ENCODE measurements at places on chromosomes 11 and 22.
A peak's percentile ranks its signal among the peaks of the same experiment; 100 is the strongest.

- DNase-seq, result no peak
Measured at GRCh38 chr11:1223346-1224110, 662 bp downstream of the MUC5B start.

GRCh38 chr11:93585758-93586157, 42.6 kb upstream of the SMCO4 start:
- peak; percentile 22 for DNase-seq

- DNase-seq, result peak; percentile 5
Measured at GRCh38 chr11:17564687-17565042, 17.6 kb downstream of the OTOG start.

GRCh38 chr11:95465887-95466286, 234.9 kb upstream of the SESN3 start:
- DNase-seq, result no peak

DNA sequence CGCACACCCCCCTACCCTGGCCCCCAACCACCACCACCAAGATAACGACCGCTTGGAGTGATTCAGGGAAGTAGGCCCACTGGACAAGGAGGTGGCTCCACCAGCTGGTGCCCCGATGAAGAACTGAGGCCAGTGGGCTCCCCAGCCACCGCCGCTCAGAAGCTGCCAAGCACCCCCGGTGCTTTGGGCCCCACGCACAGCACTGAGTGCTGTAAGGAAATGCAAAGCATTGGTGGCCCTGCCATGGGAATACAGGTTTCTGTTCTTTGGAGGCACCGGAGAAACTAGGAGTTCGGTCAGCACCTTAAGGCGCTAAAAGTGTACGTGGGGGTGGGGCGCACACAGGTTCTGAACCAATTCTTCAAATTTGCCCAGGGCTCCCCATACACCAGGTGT, 664 bp upstream of the PRSS23 start:
- DNase-seq, result no peak

DNA sequence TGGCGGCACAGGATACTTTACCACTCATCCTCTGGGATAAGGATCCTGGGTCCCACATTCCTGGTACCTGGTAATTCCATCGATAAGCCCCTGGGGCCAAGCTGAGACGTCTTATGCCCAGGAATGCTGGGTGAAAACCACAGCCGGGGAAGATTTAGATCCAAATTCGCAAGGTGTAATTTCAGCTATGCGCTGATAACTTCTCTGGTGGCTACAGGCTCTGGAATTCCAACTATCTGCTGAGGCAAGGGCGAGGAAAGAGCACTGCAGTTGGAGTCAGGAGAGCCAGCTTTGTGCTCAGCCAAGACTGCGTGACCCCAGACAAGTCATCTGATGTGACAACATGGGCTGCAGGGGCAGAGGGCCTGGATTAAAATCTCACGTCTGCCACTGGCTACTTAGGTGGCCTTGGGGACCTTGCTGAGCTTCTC, 9.9 kb upstream of the MYEOV start:
- no peak for DNase-seq

- no peak for DNase-seq
Measured at GRCh38 chr22:19434829-19435580, 2.7 kb downstream of the MRPL40 start.

- DNase-seq, result no peak
Measured at GRCh38 chr22:40418366-40419201, 48.2 kb downstream of the SGSM3 start.

DNA sequence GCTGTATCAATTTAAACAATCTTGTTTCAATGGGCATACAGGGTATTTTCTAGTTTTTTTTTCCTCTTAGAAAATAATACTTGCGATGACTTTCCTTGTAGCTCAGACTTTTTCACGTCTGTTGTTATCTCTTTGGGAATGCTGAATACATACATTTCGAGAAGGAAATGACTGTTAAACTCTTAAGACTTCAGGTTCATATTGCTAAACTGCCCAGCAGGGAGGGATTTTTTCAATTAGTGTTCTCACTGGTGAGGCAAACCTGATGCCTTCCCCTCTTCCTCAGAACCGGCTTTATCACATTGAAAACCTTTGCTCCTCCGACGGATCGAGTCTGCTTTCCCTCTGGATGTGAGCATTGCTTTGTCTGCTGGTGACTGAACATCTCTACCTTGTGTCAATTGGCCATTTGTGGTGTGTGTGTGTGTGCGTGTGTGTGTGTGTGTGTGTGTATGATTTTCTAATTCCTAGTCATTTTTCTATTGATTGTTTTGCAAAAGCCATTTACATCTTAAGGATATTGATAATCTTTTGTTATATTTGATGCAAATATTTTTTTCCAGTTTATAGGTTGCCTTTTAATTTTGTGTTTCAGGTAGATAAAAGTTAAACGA, 6.6 kb downstream of the NEAT1 start:
- peak; percentile 48 for DNase-seq

DNA sequence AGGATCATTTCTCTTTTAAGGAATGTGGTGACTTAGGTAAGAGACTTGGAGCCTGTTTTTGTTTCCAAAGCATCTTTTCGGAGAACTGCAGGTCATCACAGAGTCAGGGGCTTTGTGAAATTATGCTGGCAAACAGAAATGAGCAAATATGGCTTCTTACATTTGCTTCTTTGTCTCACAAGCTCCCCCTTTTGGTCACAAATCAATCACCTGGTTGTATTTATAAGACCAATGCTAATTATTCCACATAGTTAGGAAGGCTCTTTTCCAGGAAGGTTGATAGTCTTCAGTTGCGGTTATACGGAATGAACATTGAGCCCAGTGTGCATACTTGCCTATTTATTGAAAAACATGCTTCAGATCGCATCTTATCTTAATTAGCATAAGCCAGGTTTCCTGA, 34.6 kb upstream of the CEP126 start:
- no peak for DNase-seq

- peak; percentile 44 for DNase-seq
Measured at GRCh38 chr11:68266936-68267880, 4.6 kb downstream of the C11orf24 start.

DNA sequence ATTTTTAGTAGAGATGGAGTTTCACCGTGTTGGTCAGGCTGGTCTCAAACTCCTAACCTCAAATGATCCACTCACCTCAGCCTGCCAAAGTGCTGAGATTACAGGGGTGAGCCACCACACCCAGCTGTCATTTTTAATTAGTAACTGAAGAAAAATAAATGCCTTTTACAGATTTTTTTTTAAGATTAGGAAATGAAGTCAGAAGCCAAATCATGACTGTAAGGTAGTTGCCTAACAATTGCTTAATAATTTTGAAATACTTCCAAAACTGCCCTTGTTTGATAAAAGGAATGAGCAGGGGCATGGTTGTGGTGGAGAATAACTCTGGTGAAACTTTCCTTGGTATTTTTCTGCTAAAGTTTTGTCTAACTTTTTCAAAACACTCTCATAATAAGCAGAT, 98.9 kb upstream of the SLC5A12 start:
- DNase-seq, result no peak

GRCh38 chr11:111299101-111300026, 1.0 kb downstream of the POU2AF3 start:
- DNase-seq, result no peak

GRCh38 chr11:17371614-17372013, 16.8 kb downstream of the KCNJ11 start:
- no peak for DNase-seq

DNA sequence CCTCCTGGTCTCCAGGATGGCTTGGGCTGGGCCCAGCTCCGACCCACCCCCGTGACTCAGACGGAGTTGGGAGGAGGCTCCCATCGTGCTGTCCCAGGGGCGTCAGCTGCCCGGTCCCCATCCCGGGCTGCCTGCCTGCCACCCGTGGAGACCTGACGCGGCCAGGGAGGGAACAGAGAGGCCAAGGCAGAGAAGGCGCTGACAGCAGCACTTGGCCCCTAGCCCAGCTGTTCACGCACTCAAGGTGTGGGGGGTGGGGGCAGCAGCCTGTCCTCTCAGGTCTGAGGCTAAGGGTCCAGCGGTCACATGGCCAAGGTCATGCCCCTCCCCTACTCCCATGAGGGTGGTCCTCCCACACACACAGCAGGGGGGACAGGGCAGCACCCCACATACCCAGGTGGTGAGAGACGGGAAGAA, 48.6 kb downstream of the ELFN2 start:
- DNase-seq, result no peak

DNA sequence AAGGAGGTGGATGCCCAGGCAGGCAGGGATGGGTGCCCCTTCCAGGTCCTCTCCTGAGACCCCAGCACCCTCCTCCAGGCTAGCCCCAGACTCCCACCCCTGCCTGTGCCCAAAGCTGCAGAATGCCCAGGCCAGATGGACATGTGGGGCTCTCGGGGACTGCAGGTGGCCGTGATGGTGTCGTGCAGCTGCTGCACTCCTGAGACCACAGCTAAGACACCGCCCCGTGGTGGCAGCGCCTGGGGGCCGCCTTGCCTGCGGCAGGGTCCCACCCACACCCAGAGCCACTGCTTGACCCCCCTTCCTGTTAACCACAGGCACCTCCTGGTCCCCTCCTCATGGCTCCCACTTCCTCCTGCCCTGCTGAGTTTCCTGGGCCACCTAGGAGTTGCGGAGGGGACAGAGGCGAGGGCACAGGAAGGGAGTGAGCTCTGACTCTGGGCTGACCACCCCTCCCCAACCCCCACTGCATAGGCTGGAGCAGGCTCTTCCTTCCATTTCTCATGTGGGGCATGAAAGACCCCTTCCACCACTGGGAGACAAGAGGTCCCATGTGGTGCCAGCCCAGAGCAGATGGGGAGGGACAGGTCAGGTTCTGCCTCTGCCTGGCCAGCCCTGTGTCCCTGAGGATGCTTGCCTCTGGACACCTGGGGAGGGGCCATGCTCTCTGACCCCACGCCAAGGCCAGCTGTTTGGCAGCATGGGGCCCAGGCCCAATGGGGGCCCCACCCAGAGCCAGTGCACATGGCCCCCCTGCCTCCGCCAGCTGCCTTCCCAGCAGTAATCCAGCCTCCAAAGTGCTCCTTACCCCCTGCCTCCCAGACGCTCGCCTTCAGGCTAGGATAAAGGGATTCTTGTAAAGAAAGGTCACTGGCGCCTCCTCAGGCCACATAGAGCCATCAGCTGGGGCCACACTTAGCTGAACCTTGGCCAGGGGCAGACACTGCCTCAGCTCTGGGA, 29.3 kb downstream of the OSBPL5 start:
- no peak for DNase-seq

GRCh38 chr11:19861171-19861570, 148.5 kb downstream of the NAV2 start:
- DNase-seq, result no peak

DNA sequence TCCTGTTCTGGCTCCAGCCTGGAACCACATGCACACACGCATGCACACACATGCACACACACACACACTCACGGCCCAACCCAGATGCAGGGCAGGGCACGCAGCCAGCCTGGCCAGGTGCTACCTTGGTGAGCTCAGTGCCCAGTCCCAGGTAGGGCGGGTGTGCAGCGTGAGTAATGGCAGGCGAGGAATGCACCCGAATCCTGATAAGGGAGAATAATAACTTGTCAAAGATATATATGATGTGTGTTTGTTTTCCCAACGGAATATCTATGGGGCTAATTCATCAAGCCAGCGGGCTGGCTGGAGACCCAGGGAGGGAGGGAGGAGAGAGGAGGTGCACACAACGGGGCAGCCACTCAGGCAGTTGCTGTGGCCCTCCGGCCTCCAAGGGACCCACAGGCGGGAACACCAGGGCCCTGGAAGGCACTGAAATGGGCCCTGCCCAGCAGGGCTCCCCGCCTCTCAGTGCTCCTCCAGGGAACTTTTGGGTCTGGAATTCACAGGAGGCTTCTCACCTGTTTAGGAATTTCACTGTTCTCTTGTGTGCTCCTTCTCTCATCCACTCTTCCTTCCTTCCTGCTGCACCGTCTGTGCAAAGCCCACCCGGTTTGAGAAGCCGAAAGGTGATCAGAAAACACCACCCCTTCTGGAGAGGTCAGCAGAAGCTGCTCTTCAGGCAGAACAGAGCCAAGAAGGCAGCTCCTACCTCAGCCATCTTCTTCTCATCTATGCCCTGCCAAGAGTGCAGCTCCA, 79.0 kb downstream of the BUD13 start:
- no peak for DNase-seq

All from inflammatory macrophage treated with lipopolysaccharide for 1 hour (primary cell).